ENCODE measurements at places on chromosomes 11 and 22. TPM values are rescaled to one million over a fixed set of nuclear protein-coding genes. Genes with fewer than 3 reads are reported as not detected.

P2RX3 gene
- total RNA-seq, result not detected

CRACR2B gene
- not detected for total RNA-seq

SSH3 gene
- 2.2 TPM for total RNA-seq

DNA sequence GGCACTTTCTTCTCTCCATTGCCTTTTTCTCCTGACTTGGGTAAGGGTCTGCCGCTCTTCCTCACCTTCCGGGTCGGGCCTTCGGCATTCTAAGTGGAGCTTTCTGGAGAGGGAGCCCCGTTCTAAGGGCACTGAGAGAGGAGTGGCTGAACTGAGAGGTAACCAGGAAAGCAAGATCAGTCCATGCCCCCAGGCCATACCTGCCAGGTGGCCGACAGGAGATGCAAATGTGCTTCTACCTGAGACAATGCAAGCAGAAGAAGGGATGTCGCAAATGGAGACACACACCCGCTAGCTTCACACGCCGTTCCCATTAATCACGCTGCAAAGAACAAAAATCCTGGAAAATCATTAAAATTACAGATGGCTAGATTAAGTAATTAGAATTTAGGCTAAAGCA is 156.4 kb upstream of the TBCEL start:
- no peak for DNase-seq

- DNase-seq, result peak; percentile 23
Measured at GRCh38 chr11:102882389-102883024, 7.7 kb upstream of the MMP12 start.

- no peak for DNase-seq
Measured at GRCh38 chr22:45091254-45091854, 72.4 kb upstream of the NUP50 start.

DNA sequence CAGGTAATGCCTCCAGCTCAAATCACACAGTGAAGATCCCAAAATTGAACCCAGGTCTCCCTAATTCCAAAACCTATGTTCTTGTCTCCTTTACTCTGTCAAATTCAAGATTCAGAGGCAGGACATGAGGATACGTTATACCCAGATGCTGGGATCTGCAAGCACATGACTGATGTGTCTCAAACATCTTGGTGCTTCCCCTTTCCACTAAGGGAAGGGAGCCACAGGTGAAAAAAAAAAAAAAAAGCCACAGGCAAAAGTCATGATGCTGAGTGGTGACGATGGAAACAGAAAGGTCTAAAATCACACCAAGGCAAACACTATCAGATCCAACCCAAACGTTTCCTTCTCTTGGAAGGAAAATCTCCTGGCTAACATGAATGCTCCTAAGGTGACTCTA is 24.0 kb downstream of the ABTB2 start:
- DNase-seq, result no peak

- no peak for DNase-seq
Measured at GRCh38 chr22:19492504-19493174, 12.9 kb downstream of the CDC45 start.

DNA sequence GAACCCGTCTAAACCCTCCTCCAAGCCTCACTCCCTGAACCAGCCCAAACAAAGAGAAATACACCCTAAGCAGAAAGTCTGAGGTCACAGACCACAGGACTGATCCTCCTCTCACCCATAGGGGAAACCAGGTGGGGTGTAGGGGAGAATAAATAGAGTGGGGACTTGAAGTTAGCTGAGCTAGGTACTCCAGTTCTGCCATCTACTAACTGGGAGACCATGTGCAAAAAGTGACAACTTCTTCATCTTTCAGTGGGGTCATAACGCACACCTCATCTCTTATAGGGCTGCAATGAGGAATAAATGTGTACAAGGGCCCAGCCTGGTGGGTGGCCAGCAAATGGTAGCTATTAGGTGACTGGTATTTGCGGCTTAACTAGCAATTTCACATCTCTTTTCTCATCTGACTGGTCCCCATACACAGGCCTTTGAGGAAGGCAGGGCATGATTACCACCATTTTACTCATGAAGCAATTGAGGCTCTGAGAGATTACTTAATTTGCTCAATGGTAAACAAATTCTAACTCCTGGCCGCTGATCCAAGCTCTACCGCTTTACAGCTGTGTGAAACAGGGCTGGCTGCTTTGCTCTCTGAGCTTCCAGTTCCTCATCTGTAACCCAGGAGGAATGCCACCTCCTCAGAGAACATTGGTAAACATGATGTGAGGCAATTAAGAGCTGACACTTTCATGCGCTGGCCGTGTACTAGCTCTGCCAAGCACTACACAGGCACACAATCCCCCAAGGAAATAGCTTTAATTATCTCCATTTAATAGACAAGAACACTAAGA is 16.6 kb downstream of the TBC1D10A start:
- DNase-seq, result no peak

- DNase-seq, result no peak
Measured at GRCh38 chr11:94814272-94814976, 46.3 kb downstream of the AMOTL1 start.

GRCh38 chr11:134516529-134516928 is 104.5 kb upstream of the B3GAT1 start:
- no peak for DNase-seq
